ENCODE measurements at places on chromosomes 3 and 15.

DNA sequence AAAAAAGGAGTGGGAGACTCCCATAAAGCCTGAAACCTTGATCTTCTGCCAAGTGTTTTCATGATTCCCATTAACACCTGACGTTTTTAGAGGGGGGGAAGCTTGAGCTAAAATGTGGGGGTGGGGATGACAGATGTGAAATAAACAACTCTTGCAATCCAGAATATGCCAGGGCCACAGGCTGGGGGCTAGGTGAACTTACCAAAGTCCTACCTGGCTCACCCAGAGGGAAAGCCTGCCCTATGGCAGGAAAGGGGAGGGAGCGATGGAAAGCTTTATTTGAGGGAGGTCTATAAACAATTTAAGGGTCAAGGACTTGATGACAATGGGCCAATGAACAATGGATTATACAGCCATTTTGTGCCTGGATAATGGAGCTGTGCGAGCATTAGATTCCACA lies 108.3 kb downstream of the LRIG1 start:
- no peak for DNase-seq

DNA sequence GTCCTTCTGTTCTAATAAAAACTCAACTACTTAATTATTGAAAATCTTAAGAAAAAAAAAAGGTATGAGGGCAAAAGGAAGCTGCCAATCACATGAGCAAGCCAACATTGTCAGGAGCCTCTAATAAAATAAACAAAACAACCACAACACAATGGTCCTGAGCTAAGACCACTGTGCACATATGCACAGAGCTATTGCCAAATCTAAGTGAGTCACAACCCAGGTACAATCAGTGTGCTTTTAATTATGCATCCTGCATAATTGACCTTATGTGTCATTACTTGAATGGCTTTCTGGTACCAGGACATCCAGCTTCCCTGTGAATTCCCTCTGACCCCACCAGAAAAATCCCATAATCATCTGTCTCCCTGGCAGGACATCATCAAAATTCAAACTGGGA lies 639.8 kb downstream of the MAGI1 start:
- no peak for DNase-seq

DNA sequence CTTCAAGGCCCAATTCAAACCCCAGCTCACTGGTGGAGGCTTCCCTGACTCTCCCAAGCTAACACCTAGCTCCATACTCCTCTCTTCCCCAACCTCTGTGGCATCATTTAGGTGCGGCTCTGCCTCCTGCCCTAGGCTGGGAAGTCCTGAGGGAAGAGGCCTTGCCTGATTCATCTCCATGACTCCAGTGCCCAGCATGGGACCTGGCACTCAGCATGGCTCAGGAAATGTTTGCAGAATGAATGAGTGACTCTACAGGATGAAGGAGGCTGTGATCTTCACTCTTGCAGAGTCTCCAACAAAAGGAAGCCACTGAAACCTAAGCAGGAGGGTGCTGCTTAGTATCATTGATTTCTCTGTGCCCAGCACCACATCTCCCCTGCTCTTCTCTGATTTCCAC lies 34.5 kb upstream of the INSYN1 start:
- DNase-seq = no peak

- no peak for DNase-seq
These were observed 89.3 kb upstream of the IGSF10 start for GRCh38 chr3:151550025-151550618.

GRCh38 chr15:98719137-98719740 lies 70.9 kb downstream of the IGF1R start:
- no peak for DNase-seq

DNA sequence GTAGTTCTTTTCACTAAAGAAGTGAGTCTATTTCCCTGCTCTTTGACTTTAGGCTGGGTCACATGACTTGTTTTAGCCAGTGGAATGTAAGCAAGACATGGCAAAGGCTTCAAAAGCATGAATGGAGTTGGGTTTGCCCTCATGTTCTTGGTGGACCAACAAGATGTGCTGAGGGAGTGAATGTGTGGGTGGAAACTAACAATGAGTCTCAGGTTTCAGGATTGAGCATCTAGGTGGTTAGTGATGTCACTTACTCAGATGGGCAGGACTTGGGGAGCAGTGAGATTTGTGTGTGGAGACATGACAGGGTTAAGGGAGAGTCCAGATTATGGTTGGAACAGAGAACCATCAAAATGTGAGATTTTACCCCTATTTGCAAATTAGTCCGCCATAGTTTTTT lies 181.4 kb upstream of the UBE2E1 start:
- no peak for DNase-seq

DNA sequence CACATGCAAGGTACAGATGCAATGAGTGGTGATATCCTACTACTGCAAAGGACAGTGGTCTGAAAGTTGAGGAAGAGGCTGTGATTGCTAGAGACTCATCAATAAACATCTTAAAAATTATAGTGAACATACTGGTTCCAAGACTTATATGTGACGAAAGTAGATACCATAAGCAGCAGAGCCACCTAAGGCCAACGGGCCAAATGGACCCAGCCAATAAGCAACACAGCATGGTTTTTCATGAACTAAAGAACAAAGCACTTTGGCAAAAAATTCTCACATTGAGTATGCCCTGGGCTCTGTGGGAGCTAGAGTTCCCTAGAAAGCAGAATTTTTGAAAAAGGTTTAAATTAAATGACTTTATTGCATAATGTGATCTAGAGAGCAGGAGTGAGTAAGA lies 272.1 kb downstream of the SI start:
- no peak for DNase-seq

Measured in NCI-H748 treated with DMSO at 0.1 percent for 48 hours (cell line).